Eye (tissue), 1 donor: ENCODE measurements at places on chromosomes 4 and X.

DNA sequence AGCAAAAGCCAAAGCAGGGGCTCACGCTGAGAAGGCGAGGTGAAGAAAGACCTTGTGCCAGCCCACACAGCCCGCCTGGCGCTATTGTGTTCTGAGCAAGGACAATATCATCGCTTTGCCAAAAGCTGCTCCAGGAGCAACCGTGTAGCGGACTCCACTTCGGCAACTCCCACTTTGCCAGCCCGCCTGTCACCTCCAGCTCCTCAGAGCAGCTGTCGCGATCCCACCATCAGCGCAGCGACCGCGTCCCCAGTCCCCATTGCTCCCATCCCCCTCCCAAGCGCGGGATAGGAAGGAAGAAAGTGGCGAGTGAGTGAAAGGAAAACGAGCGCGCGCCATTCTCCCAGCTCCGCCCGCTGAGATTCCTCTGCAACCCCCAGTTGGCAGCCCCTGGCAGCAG is 759 bp downstream of the ZC4H2 start:
- DNase-seq: peak; percentile 79

- no peak for DNase-seq
These were observed 20.6 kb downstream of the GAB1 start for GRCh38 chr4:143357161-143357845.

DNA sequence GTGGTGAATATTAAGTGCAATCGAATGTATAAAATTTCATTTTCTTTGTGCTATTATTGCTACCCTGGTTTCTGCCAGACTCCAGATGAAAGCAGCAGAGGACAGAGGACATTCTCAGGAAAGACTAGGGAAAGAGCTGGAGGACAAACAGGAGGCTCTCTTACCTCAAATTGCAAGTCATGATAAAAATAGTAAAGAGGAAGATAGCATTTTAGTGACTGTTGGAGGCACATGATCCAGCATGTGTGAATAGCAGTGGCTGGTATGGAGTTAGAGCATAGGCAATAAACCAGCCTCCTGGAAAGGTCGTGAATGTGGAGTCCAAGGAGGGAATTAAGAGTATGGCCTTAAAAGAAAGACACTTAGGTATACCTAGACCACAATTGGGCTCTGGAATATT is 1040.0 kb downstream of the STPG2 start:
- DNase-seq: no peak

GRCh38 chr4:153901220-153901619 is 112.3 kb upstream of the SFRP2 start:
- no peak for DNase-seq

GRCh38 chr4:105797225-105797624 is 88.6 kb downstream of the GSTCD start:
- DNase-seq: no peak

- peak; percentile 23 for DNase-seq
These were observed 1390.2 kb downstream of the C4orf33 start for GRCh38 chr4:130486186-130486585.

GRCh38 chrX:153554519-153555167 is 37.2 kb downstream of the ATP2B3 start:
- peak; percentile 85 for DNase-seq

- DNase-seq: no peak
These were observed 1167.8 kb upstream of the PRKX start for GRCh38 chrX:4881277-4881676.
